Subcutaneous adipose tissue (tissue), 4 donors: ENCODE measurements at places on chromosomes 11 and 22. TPM values are rescaled to one million over a fixed set of nuclear protein-coding genes. Genes with fewer than 3 reads are reported as not detected.

Gene UBQLNL
- 0.34 TPM for total RNA-seq

Gene OR2D2
- total RNA-seq, result not detected

Gene SLC6A5
- total RNA-seq, result not detected

Gene MEI1
- 0.16 TPM for total RNA-seq

Gene TMPRSS13
- total RNA-seq, result 0.22 TPM

Gene OR56A1
- 0.19 TPM for total RNA-seq

Gene VPS51
- total RNA-seq, result 300 TPM

Gene RIMBP3C
- 0.19 TPM for total RNA-seq

Gene ZBTB16
- total RNA-seq, result 346 TPM

Gene CDC42EP1
- 11.3 TPM for total RNA-seq

Gene RPLP2
- total RNA-seq, result 1,481 TPM

Gene SHISA8
- total RNA-seq, result not detected

Gene TRIM5
- total RNA-seq, result 13.9 TPM

Gene ANO1
- 1.5 TPM for total RNA-seq

Gene CREB3L1
- total RNA-seq, result 0.44 TPM

Gene ATL3
- 172 TPM for total RNA-seq

Gene MYBPC3
- total RNA-seq, result not detected

Gene SLC1A2
- total RNA-seq, result not detected

Gene FZD4
- 245 TPM for total RNA-seq

Gene HEPHL1
- not detected for total RNA-seq

Gene CRYBA4
- total RNA-seq, result not detected

Gene OTOG
- not detected for total RNA-seq

Gene MMP12
- total RNA-seq, result not detected

Gene RFPL1
- not detected for total RNA-seq

Gene BTBD18
- not detected for total RNA-seq

Gene TNKS1BP1
- total RNA-seq, result 78.7 TPM

Gene TENM4
- total RNA-seq, result 14.6 TPM

Gene SPTBN2
- 2.6 TPM for total RNA-seq

Gene POU2AF3
- total RNA-seq, result 4.0 TPM

Gene KIF18A
- total RNA-seq, result not detected

Gene MS4A7
- 119 TPM for total RNA-seq

Gene SLC22A6
- total RNA-seq, result not detected

Gene TSPAN32
- total RNA-seq, result not detected

Gene PDGFB
- total RNA-seq, result 6.5 TPM

Gene DYNC2H1
- total RNA-seq, result 24.0 TPM

Gene RIMBP3B
- total RNA-seq, result not detected

Gene FOXR1
- total RNA-seq, result not detected
